ENCODE measurements at places on chromosomes 11 and 22.

- DNase-seq, result no peak
These were observed 26.3 kb downstream of the OPCML start for GRCh38 chr11:133506023-133506422.

GRCh38 chr11:85813721-85814120 is 2.8 kb upstream of the SYTL2 start:
- no peak for DNase-seq

DNA sequence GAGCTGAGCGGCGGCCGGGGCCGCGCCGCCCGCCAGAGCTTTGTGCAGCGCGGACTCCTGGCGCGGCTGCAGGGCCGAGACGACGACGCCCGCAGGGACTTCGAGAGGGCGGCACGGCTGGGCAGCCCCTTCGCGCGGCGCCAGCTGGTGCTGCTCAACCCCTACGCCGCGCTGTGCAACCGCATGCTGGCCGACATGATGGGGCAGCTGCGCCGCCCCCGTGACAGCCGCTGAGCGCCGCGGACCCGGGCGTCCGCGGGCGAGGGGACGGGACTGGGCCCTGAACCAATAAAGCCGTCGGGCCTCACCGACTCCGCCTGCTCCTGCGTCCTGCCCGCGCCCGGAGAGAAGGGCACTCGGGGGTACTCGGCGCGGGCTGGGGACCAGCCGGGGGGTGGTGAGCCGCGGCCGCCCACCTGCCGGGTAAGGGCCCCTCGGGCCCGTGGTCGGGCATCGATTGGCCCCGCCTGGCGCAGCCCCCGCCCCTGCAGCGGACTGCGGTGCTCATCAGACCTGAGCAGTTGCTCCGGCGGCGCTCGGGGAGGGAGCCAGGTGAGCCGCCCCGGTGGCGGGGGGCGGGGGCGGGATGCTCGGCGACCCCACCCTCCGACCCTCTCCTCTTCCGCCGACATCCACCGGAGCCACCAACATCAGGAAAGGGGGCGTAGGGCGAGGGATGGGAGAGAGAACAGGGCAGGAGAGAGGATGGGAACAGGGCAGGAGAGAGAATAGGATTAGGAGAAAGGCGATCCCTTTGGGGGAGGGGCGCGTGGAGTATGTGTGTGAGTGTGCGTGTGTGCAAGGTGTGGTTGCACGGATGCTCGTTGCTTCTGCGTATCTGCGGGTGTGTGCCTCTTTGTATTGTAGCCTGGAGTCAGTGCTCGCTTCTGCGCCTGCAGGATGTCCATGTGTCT is at the start of gene TMEM25:
Gene TMEM25 (plus strand): TSS at position 510 of the 914 bp plus-strand sequence. CDS start 610 bp downstream, outside the sequence.
- no peak for DNase-seq

DNA sequence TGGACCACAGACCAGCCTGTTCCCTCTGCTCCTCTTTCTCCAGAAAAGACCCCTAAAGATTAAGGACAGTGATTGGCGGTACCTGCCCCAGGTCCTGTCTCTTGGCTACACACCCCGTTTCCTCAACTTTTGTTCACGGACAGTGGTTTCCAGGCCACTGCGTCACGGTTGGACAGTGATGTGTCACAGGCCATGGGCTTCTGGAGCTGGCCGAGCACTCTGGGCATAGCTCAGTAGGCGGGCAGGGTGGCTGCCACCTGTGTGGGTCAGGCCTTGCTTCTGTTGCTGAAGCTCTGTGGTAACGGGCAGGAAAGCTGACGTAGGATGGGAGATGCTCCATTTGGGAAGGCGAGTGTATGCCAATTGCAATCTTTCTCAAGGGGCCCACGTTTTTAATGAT is 13.6 kb downstream of the TUB start:
- no peak for DNase-seq

GRCh38 chr11:12602421-12602820 is 71.8 kb upstream of the TEAD1 start:
- DNase-seq, result no peak

DNA sequence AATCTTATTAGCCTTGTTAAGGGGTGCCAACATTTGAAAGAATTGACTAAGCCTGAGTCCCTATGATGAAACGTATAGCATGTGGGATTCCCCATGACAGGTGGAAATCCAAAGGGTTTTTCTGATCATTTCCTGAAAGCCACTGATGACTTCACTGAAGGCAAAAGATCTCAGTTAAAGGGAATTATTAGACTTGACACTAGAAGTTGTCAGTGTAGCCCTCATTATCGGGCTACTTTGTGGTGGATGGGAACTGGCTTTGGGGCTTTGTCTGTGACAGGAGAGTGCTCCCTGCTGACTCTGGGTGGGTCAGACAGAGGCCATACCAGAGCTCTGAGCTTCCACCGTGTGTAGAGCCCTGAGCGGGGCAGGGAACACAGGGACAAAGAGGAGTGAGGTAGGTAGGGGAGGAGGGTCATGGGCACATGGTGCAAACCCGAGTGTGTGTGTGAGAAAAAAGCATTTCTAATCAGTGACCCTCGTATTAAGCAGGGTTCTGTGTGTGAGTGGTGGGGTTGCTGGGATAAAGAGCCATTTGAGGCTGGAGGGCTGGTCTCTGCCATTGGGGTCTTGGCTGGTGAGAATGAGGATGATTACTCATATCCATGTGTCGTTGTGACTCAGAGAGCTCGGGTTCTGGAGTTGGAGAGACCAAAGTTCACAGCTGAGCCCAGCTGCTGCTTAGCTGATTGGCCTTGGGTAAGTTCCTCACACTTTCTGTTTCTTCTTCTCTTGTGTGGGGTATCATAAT is 101.1 kb downstream of the GRIK4 start:
- no peak for DNase-seq

- DNase-seq, result no peak
These were observed 57.9 kb downstream of the FANCF start for GRCh38 chr11:22567759-22568158.

- no peak for DNase-seq
These were observed 9.5 kb downstream of the SLC6A5 start for GRCh38 chr11:20608934-20609333.
